ENCODE measurements at places on chromosomes 16 and 17.

- no peak for DNase-seq
These were observed 50.6 kb downstream of the HS3ST3B1 start for GRCh38 chr17:14351493-14351892.

GRCh38 chr17:61393550-61393903 lies 6.1 kb upstream of the TBX2 start:
- DNase-seq, result no peak

DNA sequence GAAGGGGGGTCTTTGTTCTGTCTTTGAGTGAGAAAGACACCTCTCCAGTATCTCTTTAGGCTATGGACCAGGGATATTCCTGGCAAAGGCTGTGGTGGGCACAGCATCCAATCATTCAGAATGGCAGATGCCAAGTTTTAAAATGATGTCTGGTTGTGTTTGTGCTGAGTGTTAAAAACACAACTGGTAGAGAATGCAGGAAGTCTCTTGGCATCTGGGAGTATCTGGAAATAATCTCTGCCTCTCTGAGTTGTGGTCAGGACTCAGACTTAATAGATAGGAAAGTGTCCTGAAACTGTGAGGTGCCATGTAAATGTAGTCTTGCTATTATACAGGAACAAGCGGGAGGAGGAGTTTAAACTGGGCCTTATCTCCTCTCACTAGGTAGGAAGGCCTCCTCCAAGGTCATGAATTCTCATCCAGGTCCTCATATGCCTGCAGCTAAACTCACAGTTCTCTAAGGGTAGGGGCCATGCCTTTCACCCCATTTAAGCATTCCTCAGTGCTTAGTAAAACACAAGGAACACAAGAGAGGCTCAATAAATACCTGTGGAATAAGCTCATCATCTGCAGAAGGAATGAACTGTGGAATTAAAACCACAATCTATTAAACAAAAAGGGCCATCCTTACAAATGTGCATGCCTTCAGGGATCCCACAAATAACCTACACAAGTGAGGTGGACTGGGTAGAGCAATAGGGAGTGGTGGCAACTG lies 317.6 kb downstream of the CBLN1 start:
- no peak for DNase-seq

- no peak for DNase-seq
These were observed 207.4 kb downstream of the RPTOR start for GRCh38 chr17:80751946-80752581.

- DNase-seq, result no peak
These were observed 96.7 kb downstream of the SEC14L1 start for GRCh38 chr17:77237232-77238008.

DNA sequence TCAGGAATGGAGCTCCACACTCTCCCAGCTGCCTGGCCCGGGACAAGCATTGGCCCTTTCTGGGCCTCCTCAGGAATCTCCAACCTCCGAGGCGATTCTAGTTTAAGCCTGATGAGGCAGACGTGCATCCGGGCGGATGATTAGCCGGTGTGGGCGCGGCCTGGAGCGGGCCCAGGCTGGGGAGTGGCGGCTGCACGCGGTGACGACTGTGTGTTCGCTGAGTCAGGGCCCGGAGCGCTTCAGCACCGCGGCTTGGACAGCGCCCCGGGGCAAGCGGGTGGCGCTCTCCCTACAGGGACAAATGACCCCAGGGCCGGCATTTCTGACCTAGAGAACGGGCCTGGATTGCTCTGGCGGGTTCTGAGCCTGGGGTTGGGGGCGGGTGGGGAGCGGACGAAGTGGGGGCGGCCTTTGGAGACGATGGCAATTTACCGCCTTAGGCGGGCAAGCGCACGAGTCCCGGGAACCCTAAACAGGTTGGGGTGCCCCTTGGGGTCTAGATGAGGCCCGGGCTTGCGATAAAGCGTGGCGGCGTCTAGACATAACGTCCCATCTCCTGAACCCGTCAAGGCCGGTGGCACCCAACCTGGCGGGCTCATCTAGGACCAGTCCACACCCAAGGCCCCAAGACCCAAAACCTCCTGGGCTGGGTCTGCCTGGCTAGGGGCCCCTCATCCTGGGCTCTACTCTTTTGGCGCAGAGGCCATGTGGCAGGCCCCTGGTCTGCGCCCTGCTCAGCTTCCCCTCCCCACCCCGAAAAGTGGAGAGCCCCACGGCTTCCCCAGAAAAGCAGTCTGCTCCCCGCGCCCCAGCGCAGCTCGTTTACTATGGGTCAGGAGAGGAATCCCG lies 22.3 kb upstream of the ZNHIT3 start:
- DNase-seq, result peak; percentile 13

DNA sequence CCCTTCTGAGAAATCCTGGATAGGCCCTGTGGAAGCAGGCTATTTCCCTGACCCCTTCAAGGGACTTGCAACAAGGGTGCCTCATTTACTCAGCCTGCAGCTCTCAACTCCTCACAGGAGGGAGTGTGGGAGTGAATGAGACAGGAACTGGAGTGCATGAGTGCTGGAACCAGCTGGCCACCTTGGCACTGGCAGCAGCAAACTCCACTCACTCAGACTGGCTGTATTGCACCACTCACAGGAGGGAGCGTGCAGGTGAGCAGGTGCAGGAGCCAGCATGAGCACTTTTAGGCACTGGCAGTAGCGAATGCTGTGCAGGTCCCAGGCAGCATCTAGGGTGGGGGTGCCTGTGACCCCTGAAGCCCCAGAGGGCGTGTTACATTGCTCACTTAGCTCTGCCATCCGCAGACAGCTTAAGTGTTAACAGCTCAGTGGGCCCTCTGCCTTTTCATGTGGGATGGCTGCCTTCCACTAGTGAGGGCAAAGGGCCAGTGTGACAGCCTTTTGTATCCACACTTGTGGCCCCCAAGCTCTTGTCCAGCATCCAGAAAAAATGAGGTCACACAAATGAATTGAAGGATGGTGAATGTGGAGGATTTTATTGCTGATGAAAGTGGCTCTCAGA lies 11.0 kb upstream of the ZNHIT3 start:
- peak; percentile 29 for DNase-seq

Measured in NCI-H2029 (cell line).